ENCODE measurements at places on chromosomes 2 and 18. TPM values are rescaled to one million over a fixed set of nuclear protein-coding genes. Genes with fewer than 3 reads are reported as not detected.

DNA sequence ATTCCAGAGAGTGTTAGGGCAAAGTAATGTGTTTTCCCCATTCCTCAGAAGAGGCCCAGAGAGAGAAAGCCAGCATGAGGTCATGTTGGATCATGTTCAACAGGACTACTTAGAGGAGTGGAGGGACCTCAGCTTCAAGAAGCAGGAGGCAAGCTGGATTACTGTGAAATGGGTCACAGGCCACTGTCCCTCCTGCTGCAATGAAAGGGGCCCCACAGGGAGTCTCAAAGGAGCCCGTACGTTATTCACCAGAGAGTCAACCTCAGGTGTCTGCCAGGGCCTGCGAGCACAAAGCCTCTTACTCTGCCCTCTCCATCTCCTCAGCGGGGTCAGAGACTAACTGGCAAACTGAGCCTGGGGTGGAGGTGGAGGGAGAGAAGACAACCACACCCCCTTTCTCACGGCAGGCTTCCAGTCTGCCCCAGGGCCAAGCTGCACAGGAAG, 27.2 kb upstream of the ACYP2 start:
- peak; percentile 60 for DNase-seq

The RAB17 gene
- total RNA-seq = 0.54 TPM

DNA sequence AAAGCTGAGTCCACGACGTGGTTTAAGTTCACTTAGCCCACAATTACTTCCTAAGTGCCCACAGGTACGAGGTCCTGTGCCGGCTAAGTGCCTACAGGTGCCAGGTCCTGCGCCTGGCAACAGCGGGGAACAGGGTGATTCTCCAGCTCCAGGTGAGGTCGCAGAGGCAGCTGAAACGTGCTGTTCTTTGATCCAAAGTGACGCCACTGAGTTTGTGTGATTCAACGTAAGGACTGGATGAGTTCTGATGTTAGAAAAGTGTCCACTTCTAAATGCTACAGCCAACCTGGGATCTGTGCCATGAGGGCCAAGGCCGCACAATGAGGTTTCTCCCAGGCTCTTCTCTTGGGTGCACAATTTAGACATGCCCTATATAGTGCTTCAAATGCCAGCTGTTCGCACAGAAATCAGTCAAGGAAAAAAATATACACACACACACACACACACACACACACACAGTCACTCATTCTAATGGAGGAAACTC, 57.5 kb downstream of the NDUFA10 start:
- DNase-seq = no peak

DNA sequence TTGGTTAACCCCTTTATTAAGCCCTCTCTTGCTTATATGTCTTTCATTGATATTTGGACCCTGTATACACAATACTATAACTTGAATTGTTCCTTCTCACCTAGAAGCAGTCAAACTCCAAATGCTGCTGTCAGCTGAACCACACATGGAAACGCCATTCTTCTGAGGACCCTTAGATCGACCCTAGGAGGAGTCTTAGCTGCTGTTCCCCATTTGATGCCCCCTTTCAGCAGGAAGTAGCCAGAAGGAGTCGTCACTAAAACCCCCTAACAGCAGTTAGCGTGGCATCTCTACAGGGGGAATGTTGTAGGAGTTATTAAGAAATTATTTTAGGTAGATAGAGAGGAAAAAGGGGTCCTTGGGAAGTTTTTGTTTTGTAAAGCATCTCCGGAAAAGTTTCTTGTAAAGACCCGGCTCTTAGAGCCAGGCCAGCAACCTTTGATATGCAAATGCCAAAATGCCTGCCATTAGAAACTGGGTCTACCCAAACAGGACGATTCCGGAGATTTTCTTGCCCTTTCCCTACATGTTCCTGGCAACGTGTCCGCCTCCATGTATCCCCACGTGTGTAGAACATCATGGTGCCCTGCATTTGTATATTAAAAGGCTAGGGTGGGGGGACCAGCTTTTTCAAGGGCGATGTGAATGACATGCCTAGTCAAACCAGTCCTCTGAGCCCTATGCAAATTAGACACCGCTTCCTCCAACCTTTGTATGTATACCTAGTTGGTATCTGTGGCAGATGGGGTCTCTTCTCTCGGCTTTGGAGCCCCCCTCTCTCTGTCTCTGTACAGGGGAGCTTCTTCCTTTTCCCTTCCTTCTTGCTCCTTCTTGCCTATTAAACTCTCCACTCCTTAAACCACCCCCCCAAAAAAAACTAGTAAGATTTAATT, 638.4 kb upstream of the POU3F3 start:
- DNase-seq = no peak

The TP53I3 gene
- 22.3 TPM for total RNA-seq

DNA sequence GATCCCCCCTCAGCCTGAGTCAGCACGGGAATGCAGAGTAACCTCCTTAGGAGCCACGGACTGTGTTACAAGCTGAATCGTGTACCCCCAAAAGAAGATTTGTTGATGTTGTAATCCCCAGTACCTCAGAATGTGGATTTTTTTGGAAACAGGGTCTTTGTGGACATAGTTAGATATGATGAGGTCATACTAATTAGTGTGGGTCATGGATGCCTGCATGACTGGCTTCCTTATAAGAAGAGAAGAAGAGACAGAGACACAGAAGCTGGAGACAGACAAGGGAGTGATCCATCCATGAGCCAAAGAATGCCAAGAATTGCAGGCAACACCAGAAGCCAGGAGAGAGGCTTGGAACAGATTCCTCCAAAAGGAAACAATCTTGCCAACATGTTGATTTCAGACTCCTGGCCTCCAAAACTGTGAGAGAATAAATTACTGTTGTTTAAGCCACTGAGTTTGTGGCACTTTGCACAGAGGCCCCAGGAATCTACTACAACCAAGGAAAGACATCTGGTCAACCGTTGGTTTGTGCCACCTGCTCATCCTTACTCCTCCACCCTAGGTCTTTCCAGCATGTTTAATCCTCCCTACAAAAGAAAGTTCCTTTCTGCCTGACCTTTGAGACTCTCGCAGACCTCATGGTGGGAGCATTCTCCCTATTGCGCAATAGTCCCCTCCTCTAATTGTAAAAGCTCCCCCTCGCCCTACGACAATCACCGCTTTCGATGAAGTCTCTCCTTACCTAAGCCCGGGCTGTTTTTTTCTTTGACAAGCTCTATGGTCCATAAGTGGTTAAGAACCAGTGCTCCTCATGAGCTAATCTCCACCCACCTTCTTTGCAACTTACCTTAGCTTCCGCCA, 91.6 kb downstream of the DNER start:
- DNase-seq = no peak

The CNDP1 gene
- total RNA-seq = not detected

DNA sequence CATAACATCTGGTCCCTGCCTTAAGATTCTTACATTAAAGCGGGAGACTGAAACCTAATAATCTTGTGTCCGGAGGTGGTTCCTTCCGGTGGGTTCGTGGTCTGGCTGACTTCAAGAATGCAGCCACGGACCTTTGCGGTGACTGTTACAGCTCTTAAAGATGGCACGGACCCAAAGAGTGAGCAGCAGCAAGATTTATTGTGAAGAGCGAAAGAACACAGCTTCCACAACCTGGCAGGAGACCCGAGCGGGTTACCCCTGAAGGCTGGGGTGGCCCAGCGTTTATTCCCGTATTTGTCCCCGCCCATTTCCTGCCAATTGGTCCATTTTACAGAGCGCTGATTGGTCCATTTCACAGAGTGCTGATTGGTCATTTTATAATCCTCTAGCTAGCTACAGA, 122.3 kb upstream of the SIX2 start:
- DNase-seq = no peak

The FBXO48 gene
- total RNA-seq = 0.99 TPM

DNA sequence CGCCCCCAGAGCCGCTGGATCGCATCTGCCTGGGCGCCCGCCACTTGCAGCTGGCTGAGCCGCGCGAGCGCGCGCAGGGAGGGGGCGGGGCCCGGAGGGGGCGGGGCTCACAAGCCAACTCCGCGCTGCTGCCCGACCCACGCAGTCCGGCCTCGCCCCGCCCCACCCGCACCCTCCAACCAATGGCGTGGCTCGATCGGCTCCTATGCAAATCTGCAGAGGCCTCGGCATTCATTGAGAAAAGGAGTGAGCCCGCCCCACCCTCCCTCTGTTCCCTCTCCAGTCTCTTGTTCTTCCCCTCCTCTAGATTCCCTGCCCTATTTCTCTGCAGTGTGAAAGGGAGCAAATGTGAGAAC, at the start of gene ALK:
Gene ALK, minus strand, starts transcription at position 27 of the 356 bp plus-strand sequence. CDS start 927 bp downstream, outside the sequence.
- peak; percentile 62 for DNase-seq

The CDH19 gene
- total RNA-seq = not detected

- no peak for DNase-seq
These were observed 74.6 kb downstream of the AFF3 start for GRCh38 chr2:100067784-100068183.

The CTDP1 gene
- total RNA-seq = 14.1 TPM

The DCDC2C gene
- not detected for total RNA-seq

The LAMA1 gene
- total RNA-seq = 30.1 TPM

- DNase-seq = no peak
These were observed 1.9 kb downstream of the NEMP2 start for GRCh38 chr2:190532581-190532980.

The ARHGAP25 gene
- 0.36 TPM for total RNA-seq

The CNGA3 gene
- total RNA-seq = 0.18 TPM

The CLEC4F gene
- total RNA-seq = not detected

The CIB4 gene
- total RNA-seq = not detected

The FOXD4L1 gene
- total RNA-seq = 0.16 TPM

- DNase-seq = no peak
These were observed 23.6 kb upstream of the NEB start for GRCh38 chr2:151757861-151758260.

DNA sequence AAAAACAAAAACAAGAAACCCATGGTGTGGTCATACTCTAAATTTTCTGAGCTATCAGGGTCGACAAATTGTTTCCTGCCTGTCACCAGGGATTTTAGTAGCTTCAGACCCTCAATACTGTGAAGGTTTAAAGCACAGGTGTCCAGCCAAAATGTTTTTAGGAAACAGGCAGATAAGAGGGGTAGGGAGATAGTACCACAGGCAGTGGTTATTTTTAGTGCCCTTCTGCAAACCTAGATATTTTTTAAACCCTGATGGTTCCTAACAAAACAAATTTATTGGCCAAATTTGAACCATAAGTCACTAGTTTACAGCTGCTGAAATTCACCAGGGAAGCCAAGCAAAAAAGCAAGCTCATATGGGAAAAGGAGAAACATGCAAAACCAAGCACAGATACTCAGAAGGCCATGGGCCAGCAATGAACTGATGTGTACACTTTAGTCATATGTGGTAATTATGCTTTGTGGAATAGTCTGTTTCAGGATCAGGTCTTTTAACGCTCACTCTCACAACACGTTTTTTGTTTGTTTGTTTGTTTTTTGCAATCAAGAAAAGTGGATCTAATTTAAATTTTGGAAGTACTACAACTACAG, 156.8 kb upstream of the STK17B start:
- DNase-seq = no peak

- DNase-seq = no peak
These were observed 50.0 kb downstream of the TRPM8 start for GRCh38 chr2:233967164-233967563.

DNA sequence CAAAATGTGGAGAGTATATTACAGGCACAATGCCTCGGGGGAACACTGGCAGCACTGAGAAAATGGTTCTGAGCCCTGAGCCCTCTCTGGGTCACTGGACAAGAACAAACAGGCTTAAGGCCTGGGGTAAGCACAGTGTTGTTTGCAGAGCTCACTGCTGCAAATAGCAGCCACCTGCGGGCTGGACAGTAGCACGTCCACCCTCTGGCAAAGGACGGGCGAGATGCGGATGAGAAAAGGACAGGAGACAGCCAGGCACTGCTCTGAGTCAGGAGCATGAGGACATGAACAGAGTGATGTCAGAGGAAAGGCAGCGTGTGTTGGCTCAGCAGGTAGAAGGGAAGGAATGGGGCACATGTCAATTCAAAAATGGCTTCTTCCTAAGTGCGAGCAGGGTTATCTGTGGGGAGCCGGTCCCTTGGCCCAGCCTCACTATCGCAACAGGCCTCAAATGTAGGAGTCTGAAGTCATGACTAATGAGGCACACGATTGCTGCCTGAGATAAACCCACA, 25.9 kb upstream of the NEB start:
- no peak for DNase-seq

GRCh38 chr2:237456200-237456843, 30.7 kb upstream of the MLPH start:
- peak; percentile 72 for DNase-seq
